ENCODE measurements at places on chromosomes 7 and 10.

DNA sequence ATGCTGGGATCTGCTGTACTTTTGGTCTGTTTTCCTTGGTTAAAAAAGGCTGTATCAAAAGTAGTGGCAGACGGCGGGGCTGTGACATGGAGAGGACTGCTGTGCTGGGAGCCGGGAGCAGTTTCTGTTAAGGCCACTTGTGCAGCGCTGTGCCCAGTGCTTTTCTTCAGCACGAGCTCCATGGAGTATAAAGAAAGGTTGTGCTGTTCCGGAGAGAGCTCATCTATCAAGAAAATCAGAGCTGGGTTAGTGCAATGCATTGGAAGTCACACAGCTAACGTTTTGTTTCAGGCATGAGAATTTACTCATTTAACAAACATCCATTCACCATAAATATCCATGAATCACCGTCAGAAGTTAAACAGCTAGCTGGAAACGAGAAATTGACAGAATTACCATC, 62.0 kb downstream of the KIAA1549 start:
- DNase-seq, result no peak

- no peak for DNase-seq
Measured at GRCh38 chr10:47269294-47269693, 30.7 kb upstream of the GDF10 start.

- DNase-seq, result no peak
Measured at GRCh38 chr7:17038160-17038782, 156.5 kb upstream of the AGR3 start.

DNA sequence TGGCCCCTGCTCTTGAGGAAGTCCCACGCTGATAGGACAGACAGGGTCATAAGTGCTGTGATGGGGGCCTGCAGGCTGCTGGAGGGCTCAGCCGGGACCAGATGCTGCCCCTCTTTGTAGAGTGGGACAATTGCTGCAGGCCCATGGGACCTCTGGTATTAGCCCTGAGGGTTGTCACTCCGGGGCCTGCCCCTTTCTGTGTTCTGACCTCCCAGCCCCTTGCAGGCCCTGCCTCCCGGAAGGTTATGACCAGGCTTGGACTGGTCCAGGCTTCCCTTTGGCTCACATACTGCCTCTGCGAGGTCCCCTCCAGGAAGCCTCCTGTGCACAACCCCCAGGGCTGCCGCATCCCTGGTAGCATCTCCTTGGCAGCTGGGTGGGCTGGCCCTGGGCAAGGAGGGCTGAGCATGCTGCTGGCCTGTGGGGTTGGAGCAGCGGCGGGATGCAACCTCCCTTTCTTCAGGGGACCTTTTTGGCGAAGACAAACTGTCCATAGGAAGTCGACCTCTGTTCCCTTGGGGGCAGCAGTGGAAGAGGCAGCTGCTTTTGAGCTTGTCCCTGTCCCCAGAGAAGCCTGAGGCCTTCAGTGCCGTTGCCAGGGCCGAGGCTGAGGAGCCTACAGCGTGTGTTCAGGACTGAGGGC, 8.8 kb downstream of the LIMK1 start:
- DNase-seq, result no peak

- DNase-seq, result no peak
Measured at GRCh38 chr10:110200503-110200902, 6.9 kb upstream of the MXI1 start.

- DNase-seq, result no peak
Measured at GRCh38 chr7:106611911-106612310, 49.0 kb downstream of the CCDC71L start.

- DNase-seq, result no peak
Measured at GRCh38 chr7:25256333-25256819, 28.1 kb upstream of the NPVF start.

DNA sequence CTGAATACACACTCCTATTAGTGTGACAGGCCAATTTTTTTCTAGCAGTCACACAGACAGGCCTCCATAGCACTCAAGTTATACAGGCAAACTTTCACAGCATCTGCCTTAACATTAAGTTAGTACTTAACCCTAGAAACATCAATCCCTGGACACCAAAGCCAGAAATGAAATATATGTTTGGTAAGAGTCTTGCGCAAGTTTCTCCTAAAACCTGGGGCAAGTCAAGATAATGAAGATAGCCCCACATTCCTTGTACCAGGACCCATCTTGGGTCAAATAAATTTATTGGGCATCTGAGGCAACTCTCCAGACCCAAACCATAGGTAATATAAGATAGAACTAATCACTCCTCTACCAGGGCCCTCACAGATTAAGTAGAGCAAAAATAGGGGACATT, 70.8 kb upstream of the ZNF92 start:
- DNase-seq, result no peak

GRCh38 chr10:106682175-106682574, 482.3 kb downstream of the SORCS1 start:
- no peak for DNase-seq

DNA sequence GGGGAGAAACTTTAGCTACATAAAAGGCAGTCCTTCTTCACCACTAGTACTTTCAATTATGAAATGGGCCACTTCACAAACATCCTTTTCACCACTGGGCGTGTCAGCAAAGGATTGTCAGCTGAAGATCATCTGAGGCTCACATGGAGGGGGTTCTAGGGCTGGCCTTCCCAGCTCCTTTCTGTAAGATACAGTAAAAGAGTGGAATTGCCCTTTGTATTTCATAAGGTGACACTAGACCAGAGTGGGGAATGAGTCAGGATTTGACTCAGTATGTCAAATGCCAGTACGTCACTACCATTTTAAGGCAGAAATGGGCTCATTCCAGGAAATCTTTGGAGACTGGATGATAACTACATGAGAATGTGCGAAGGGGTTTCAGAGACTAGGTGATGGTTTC, 21.2 kb upstream of the BLOC1S2 start:
- no peak for DNase-seq

- no peak for DNase-seq
Measured at GRCh38 chr7:23385140-23385539, 85.2 kb downstream of the IGF2BP3 start.

GRCh38 chr10:70903262-70903921, 15.0 kb upstream of the PCBD1 start:
- DNase-seq, result peak; percentile 52

GRCh38 chr7:8363407-8364015, 69.9 kb upstream of the NXPH1 start:
- DNase-seq, result no peak

DNA sequence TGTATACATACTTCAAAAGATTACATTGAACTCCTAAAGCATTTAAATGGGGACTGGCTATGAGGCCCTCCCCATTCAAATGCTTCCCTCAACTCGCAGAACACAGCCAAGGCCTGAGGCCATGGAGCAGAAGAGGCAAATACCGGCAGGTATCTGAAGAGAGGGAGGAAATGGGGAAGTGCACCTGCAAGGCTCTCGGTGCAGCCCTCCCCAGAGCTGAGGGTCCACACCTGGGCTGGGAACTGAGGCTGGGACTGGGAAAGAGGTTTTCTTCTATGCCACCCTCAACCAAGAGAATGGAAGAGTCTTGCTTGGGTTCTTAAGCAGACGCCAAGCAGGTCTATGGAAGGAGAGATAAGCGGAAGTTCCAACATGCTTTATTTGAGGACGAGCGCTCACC, 13.0 kb upstream of the CYREN start:
- no peak for DNase-seq

DNA sequence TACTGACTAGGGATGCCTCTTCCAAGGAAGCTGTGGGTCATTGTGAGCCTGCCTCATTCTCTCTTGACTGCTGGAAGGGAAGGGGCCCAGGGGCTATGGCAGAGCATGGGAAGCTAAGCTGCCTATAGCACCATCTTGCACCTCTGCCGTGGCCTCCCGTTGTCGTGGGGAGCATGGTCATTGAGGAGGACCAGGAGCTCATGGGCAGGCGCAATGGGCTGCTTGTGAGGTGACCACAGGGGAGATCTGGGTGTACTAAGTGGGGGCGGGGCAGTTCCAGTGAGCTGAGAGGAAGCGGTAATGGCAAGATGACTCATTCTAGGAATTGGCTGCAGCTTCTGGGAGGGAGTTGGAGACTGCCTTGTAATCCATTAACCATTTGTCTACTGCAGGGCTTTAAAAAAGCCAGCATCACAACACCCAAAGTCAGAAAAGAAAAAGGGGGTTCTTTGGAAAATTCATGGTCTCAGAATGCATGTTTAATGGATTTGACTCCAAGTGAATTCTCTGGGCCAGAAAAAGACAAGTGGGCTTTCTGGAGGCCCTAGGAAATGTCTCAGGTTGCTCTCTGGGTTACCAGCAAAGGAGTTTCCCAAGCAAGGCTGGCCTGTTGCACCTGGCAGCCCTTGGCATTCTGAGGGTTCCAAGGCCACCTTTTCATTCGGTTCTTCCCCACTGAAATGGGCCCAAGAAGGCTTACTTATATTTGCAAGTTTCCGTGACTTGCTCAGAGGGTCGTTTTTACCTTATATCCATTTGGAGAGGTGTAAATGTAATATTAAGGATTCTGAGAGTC, 3.6 kb downstream of the DUSP5 start:
- DNase-seq, result no peak

DNA sequence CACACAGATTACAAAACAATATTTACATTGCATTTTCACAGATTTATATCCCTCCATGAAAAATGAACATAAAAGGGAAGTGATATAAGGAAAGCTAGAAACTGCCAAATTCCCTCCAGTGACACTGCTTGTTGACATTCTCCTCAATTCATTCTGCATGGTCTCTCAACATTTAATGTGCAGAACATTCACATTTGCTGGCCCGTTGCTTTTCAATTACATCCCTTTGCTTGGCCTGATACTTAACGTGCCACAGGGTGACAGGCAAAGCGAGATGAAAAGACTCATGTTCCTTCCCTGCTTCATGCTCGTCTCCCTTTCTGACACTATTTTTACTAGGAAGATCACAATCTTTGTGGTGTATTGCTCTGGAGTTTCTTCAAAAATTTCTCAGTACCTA, 1019.7 kb upstream of the LRRN3 start:
- no peak for DNase-seq

- no peak for DNase-seq
Measured at GRCh38 chr10:26854524-26854923, 6.2 kb downstream of the ABI1 start.

- no peak for DNase-seq
Measured at GRCh38 chr7:41858201-41858600, 155.3 kb upstream of the INHBA start.

GRCh38 chr7:96310110-96310509, 11.8 kb downstream of the SLC25A13 start:
- DNase-seq, result no peak

Data from right renal pelvis (tissue), 4 donors.